GM23338 (cell line): ENCODE measurements at places on chromosomes 5 and 9. TPM values are rescaled to one million over a fixed set of nuclear protein-coding genes. Genes with fewer than 3 reads are reported as not detected.

The APBA1 gene
- polyA plus RNA-seq: 0.26 TPM in 2 replicates

The UBE2QL1 gene
- 0.40 and 0.43 TPM in 2 replicates for polyA plus RNA-seq

The ERCC6L2 gene
- 31.4 and 33.5 TPM in 2 replicates for polyA plus RNA-seq

The SYNPO gene
- 0.16 and 0.38 TPM in 2 replicates for polyA plus RNA-seq

The ARID3C gene
- not detected in 2 replicates for polyA plus RNA-seq

The SLC6A3 gene
- polyA plus RNA-seq: 0.31 and 0.76 TPM in 2 replicates

The UGT3A1 gene
- 1.4 and 1.6 TPM in 2 replicates for polyA plus RNA-seq

The GRM6 gene
- 0.19 and 0.50 TPM in 2 replicates for polyA plus RNA-seq

The SLC46A2 gene
- polyA plus RNA-seq: 0.11 TPM in 1 of 2 replicates, not detected in the other

The NDUFAF2 gene
- polyA plus RNA-seq: 155 and 180 TPM in 2 replicates

The HNRNPAB gene
- polyA plus RNA-seq: 579 and 599 TPM in 2 replicates

The MYOZ3 gene
- 10.9 and 12.7 TPM in 2 replicates for polyA plus RNA-seq

The SLC6A7 gene
- polyA plus RNA-seq: not detected in 2 replicates

The SLC6A19 gene
- polyA plus RNA-seq: not detected in 2 replicates

The ENHO gene
- polyA plus RNA-seq: 17.5 and 19.7 TPM in 2 replicates

The SREK1 gene
- polyA plus RNA-seq: 44.9 and 64.3 TPM in 2 replicates

The PHF24 gene
- polyA plus RNA-seq: 0.03 and 0.05 TPM in 2 replicates

The LRRTM2 gene
- polyA plus RNA-seq: 0.89 and 1.5 TPM in 2 replicates

The ITK gene
- 0.08 TPM in 1 of 2 replicates, not detected in the other for polyA plus RNA-seq

The PCDHB14 gene
- 0.71 and 0.83 TPM in 2 replicates for polyA plus RNA-seq

The PDZD2 gene
- 8.3 and 10.2 TPM in 2 replicates for polyA plus RNA-seq

The ARL14EPL gene
- polyA plus RNA-seq: not detected in 2 replicates

The HRH2 gene
- polyA plus RNA-seq: 7.0 and 8.8 TPM in 2 replicates
